IMR-90 (cell line): ENCODE measurements at places on chromosomes 12 and 14.

- DNase-seq, result no peak
Measured at GRCh38 chr14:98961191-98961590, 310.8 kb downstream of the BCL11B start.

GRCh38 chr14:22884076-22884737 is 1.2 kb downstream of the REM2 start:
- no peak for DNase-seq

GRCh38 chr14:56805201-56805991 is 4.9 kb downstream of the OTX2 start:
- no peak for DNase-seq

GRCh38 chr14:49553106-49553505 is 33.1 kb downstream of the RPS29 start:
- no peak for DNase-seq

- no peak for DNase-seq
Measured at GRCh38 chr12:27385766-27386564, 53.3 kb downstream of the BMAL2 start.

GRCh38 chr14:69268223-69268622 is 8.3 kb downstream of the GALNT16 start:
- DNase-seq, result peak; percentile 75

- no peak for DNase-seq
Measured at GRCh38 chr12:80941916-80942315, 4.2 kb upstream of the LIN7A start.

- DNase-seq, result no peak
Measured at GRCh38 chr12:83779526-83779925, 1092.8 kb downstream of the TMTC2 start.

DNA sequence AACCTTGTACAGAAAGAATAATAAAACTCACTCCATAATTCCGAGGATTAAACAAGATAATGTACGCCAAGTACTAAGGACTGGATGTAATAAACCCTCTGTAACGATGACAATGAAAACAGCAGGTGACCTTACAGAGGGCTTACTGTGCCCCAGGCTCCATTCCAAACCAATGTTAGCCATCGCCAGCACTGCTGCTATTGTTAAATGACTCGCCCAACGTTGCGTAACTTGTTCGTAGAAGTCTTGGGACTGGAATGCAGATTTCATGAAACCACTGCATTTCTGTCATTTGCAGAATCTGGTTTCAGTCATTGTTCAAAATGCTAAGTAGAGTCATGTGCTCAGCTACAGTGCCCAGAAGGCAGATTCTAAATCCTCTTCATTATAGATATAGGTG is 728 bp upstream of the STON2 start:
- DNase-seq, result peak; percentile 51

DNA sequence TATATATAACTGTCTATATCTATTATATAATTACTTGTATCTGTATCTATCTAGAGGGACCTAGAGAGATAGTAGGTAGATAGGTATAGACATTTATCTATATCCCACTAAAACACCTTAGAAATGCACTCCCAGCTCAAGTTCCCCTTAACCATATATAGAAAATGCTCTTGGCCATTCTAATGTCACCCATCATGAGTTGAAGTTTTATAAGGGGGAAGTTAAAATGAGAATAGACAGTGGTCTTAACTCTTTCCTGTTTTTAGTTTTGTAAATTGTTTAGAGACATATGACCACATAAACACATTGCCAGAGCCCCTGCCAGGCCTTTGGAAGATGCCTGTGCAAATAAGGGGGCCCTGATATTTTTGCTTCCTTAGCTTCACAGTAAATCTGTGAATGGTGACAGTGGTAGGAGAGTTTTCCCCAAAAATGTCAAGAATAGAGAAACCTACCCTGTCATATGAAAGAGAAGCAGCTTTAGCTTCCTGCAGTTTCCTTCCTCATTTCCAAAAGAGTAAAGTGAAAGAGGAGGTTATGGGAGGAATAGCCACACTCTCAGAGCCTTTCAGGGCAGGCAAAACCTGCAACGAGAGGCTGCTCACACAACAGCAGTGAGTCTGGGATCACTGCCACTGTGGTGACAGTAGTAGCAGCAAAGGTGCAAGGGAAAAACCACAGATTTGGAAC is 45.5 kb downstream of the MGST1 start:
- DNase-seq, result no peak

DNA sequence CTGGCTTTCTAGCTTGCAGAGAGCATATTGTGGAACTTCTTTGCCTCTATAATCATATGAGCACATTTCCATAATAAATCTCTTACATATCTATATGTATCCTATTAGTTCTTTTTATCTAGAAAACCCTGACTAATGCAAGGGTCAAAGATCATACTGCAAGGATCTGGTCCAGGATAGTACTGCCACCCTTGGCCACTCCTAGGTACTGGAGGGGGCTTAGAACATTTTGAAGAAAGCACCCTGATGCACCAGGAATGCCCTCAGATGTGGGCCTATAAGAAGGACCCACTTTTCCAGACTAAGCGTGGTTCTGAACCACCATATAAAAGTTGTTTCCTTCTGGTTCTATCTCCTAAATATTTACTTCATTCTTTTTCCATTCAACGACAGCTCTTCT is 14.6 kb downstream of the ATXN7L3B start:
- no peak for DNase-seq

DNA sequence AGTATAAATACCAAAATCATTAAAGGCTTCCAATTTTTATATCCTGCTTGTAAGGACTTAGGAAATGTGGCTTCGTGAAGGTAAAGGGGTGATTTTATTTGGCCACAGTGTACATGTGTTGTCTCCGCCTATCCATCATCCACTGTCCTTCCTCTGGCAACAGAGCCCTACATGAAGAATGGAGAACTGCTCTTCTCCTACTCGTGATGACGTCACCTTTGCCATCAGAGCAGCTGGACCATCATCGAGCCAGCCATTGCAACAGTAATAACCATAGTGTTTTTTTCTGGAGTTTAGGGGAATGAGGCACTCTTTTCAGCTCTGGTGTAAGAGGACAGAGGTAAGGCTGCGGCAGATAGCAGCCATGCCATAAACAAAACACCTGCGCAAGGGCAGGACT is 19.2 kb downstream of the ITPR2 start:
- DNase-seq, result no peak
